ENCODE measurements at places on chromosomes 2 and 18.

GRCh38 chr2:69741229-69741574 is 732 bp upstream of the ANXA4 start:
- DNase-seq: peak; percentile 47

GRCh38 chr2:214810671-214811070 is 1.2 kb upstream of the BARD1 start:
- no peak for DNase-seq

DNA sequence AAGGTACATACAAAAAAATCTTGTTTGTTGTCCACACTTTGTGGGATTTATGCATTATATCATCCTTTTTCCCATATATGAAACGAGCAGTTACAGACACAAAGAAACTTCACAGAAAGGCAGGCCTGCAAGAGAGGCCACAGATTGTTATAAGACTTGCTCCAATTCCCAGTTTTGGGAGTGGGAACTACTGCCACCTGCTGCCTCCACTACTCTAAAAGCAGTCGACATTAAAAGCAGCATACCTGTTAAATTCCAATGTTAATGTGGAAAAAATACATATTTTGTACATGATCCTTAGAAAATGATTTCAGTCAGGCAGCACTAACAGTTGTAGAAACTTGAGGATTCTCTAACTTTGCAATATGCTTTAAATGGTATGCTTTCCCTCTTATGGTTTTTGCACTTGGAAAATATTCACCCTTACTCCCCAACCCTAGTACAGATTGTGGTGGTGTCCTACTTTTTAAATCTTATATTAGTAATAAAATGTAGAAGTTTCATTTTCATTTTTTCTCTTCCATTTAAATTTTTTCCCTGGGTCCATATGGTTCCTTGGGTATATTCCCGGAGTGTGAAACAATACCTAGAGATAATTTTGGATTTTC is 37.9 kb downstream of the SLC38A11 start:
- DNase-seq: no peak

- no peak for DNase-seq
Observed at GRCh38 chr2:158659483-158659882, 135.6 kb upstream of the DAPL1 start.

GRCh38 chr2:105373895-105374401 is 24.9 kb downstream of the FHL2 start:
- no peak for DNase-seq

GRCh38 chr18:56380685-56381084 is 257.7 kb downstream of the TXNL1 start:
- DNase-seq: no peak

DNA sequence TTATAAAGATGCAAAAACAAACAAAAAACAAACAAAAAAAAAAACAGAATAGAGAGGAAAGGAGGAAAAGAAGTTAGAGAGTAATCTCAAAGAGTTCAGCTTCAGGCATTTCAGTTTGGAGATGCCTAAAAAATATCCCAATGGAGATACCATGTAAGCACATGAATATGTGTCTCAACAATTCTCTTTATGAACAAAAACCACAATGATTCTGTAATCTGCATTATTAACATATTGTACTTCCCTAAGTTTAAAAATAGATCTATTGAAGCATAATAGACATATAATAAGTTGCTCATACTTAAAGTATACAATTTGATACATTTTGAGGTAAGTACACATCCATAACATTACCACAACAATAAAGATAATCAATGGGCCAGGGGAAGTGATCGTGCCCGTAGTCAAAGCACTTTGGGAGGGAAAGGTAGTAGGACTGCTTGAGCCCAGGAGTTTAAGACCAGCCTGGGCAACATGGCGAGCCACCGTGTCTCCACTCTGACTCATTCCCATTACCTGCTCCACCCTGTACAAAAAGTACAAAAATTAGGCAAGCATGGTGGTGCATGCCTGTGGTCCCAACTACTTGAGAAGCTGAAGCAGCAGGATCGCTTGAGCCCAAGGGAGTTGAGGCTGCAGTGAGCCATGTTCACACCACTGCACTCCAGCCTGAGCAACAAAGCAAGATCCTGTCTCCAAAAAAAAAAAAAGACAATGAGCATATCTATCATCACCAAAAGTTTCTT is 158.9 kb downstream of the ATAD2B start:
- no peak for DNase-seq

DNA sequence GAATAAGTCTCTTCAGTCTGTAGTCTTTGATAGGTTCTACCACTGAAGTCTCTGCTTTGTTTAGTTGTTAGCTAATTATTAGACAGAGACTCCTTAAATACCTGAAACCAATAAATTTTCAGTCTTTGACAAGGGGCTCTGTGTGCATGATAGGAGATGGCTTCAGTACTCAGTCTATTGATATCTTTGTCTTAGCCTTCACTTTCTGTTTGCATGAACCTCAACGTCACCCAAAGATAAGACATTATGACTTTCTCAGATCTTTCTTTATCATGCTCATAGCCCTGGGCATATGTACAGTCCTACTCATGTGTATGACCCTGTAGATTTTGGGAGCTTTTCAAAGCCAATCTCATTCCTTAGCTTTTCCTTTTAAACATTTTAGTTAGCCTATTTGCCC is 183.5 kb upstream of the GCFC2 start:
- no peak for DNase-seq

DNA sequence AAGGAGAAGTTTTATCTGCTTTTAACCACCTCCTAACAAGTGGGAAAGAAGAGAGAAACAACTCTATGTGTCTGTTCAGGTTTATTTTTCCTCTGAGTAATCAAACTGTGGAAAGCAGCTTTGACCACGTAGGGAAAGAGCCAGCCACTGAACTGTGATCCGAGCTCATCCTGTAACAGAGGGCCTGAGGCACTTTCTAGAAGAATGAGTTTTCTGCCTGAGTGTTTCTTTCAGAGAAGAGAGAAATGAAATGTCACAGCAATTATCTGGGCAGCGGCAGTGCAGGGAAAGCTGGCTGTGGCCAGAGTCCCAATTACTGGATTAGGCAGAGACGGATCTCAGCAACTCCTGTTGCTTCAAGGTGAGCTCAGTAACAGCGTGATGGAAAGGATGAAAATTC is 151.9 kb downstream of the CD226 start:
- no peak for DNase-seq

DNA sequence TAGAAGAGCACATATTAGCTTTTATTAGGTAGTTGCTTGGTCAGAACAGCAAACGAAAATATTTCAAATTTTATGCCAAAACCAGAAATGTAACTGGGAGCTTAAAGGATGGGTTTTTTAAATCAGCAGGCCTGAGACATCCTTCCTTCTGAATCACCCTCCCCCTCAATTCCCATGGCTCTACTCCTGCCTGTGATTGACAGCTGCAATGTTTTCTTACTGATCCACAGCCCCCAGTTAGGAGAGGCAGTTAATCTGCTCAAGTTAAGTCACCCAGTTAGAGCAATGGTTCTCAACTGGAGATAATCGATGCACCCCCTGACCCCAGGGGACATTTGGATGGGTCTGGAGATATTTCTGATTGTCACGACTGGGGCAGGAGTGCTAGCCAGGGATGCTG is 24.9 kb downstream of the KCTD18 start:
- DNase-seq: no peak

- no peak for DNase-seq
Observed at GRCh38 chr2:101676674-101677073, 20.8 kb upstream of the MAP4K4 start.

DNA sequence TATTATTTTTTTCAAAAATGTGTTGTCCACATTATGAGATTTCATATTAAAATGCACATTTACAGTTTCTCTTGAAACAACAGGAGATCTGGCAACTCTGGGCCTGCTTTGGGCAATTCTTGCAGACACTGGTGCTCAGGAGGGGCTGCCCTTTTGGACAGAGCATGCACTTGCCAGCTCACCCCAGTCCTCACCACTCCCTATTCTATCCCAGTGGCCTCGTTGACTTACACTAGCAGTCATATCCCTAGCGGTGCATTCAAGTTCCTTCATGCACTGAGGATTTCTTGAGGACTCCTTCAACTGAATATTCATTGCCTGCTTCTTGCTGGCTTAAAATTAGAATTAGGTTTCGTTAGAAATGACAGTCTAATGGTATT is 87.9 kb upstream of the FHL2 start:
- no peak for DNase-seq

DNA sequence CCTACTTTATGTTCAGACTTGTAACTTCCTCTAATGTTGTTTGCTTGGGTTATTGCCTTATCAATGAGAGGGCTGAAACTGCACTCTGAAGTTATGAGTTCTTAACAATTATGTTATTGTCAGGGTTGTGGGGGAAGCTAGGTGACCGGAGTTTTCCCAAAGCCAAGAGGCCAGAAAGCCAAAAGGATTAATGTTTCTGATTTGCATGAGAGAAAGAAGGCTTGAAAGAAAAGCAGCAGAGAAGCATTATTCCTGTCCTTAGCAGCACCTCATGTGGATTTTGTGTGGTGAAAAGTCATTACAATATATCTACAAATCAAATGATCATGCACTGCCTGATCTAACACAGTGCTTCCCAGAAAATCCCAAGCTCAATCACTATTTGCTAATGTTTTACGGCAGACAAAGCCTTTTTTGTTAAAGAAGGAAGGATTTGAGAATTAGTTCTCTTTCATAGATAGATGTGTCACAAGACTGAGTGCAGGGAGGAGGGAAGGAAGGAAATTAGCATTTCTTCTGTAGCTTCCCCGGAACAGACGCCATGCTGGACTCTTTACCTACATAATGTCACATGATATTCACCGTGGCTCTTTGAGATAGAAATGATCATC is 203.2 kb downstream of the ALK start:
- no peak for DNase-seq

- no peak for DNase-seq
Observed at GRCh38 chr2:204967199-204967960, 422.1 kb downstream of the PARD3B start.

DNA sequence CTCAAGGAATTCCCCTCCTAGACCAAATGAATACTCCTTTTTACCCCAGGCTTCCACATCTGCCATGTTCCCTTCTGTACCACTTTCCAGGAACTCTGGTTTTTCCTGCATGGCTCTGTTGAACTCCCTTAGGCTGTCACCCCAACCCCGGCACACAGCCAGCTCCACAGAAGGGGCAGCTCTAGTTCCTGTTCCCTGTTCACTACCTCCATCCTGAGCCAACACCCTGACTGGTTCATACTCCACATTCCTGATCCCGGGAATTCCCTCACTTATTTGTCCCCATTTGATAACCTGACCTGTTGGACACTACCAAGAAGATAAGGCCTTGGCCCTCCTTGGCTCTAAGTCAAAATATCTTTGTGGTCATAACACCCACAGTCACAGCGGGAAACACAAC is 280.9 kb upstream of the RAB6C start:
- no peak for DNase-seq

DNA sequence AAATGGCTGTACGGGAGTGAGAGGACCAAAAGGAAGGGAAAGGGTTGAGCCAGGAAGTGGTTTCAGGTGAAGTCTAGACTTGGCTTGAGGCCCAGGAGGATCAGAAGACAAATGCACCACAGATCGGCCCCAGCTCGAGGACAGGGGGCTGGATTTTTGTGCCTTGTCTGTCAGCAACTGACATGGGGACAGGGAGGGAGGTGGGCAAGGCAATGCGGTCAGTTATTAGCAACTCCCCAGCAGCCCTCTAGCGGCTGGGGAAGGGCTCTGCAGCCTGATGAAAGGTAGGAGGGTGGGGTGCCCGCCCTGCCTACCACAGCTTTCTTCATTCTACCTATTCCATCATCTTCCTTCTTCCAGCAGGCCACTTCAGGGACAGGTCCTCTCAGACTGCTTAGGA is 50.0 kb downstream of the CPO start:
- DNase-seq: peak; percentile 38

DNA sequence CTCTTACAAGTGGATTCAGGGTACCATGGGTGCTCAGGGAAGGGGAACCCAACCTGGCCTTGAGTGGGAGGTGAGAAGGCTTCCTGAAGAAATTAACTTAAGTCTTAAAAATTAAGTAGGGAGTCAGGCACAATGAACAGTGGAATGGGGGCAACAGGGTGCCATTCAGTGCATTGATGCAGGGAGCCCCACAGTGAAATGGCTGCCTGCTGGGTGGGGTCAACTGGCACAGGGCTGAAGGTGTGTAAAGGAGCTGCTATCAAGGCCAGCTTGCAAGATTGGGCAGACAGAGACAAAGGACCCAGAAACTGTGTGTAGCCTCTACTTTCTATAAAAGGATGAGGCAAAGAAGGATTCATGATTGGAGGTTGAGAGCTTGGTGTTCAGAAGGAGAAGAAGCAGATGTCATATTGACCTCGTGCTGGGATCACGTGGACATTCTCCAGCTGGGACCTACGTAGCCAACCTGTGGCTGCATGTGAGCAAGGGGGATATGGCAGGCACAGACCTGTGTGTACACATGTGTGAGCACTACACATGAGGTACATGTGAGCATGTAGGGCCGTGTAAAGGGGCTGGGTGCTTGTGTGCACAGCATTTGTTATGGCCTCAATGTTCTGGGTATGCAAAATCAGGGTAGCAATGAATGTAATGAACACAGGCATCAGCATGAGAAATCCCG is 209.5 kb upstream of the HAAO start:
- no peak for DNase-seq

DNA sequence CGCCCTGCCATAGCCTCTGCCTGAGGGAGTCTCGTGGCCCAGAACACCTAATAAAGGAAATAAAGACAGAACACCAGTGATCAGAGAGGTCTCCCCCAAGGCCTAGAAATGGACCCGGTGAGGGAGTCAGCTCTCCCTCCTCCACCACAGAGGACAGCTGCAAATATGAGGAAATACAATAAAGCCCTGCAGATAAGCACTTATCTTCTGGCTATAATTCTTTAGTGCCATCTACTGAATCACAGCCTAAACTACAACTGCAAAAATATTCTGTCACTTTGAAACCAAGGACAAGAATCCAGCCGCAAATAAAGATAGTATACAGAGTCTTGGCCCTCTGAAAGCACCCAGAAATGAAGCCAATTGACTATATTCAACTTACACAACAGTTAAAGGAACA is 42.4 kb upstream of the TACR1 start:
- DNase-seq: no peak

- no peak for DNase-seq
Observed at GRCh38 chr18:24509435-24509834, 49.0 kb downstream of the HRH4 start.

GRCh38 chr2:159614534-159615366 is 1.6 kb downstream of the BAZ2B start:
- peak; percentile 8 for DNase-seq

DNA sequence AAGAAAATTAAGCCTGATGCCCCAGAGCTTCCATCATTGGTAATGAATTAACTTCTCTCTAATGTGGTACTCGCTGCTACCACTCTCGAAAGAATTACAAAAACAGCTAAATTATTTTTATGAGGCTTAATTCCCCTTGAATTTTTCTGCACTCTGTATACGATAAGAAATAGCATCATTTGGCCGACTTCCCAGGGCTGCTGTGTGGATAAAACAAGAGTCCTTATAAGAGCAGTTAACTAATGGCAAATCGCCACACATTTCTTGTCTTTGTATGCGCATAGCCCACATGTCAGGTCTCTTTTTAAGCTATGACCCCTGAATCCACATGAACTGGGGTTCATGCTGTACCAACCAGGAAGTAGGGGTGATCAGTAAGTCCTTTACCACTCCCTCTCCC is 668.4 kb downstream of the TMEM182 start:
- no peak for DNase-seq

Data from germinal center (tissue), 1 donor.